ENCODE measurements at places on chromosomes 11 and 22.

- no peak for DNase-seq
Observed at GRCh38 chr11:71102251-71102995, 150.0 kb downstream of the SHANK2 start.

DNA sequence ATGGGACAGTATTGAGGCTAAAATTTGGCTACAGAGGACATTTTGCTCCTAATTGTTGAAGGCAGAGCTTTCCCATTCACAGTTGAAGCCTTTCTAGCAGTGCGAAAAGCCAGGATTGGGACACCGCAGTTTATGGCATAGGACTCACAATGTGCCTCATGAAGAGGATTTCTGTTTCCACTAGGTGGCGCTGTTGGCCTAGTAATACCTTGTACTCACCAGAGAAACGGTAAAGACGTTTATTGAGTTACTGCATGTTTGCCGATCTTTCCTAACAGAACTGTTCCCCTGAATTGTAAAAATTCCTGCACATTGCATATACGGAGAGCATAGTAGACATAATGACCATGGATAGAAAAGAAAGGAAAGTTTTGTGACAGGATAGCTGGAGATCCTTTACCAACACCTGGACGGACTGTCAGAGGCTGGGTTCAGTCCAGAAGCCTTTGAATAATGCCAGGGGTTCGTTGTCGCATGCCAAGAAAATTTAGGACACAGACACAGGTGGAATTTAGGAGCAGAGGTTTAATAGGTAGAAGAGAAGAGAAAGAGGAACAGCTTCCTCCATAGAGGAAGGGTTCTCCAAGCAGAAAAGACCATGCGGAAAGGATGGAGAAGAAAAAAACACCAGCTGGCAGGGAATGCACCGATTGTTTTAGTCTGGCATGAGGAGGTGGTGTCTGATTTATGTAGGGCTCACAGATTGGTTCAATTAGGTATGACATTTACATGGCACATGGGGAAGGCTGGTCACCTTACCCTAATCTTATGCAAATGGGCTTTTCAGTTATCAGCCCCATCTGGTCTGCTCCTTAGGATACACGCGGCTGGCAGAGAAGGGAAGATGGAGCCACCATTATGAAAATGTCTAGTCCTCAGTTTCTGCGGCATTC lies 10.8 kb upstream of the OR51D1 start:
- no peak for DNase-seq

DNA sequence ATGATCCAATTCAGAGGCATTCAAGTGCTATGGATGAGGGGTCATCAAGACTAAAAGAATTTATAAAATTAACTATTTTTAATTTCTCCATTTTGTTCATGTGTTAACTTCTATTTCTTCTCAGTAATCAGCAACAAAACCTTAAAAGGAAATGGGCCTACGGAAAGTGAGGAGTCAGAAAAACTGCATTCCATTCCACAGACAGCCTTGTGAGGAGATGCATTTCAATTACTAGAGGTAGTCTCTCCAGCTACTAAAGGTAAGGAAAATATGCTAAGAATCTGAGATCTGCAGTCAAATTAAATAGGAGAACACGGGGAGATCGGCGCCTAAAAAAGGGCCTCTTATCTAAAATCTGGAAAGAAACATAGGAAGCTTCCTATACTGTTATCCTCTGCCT lies 661.7 kb downstream of the DLG2 start:
- DNase-seq: no peak

DNA sequence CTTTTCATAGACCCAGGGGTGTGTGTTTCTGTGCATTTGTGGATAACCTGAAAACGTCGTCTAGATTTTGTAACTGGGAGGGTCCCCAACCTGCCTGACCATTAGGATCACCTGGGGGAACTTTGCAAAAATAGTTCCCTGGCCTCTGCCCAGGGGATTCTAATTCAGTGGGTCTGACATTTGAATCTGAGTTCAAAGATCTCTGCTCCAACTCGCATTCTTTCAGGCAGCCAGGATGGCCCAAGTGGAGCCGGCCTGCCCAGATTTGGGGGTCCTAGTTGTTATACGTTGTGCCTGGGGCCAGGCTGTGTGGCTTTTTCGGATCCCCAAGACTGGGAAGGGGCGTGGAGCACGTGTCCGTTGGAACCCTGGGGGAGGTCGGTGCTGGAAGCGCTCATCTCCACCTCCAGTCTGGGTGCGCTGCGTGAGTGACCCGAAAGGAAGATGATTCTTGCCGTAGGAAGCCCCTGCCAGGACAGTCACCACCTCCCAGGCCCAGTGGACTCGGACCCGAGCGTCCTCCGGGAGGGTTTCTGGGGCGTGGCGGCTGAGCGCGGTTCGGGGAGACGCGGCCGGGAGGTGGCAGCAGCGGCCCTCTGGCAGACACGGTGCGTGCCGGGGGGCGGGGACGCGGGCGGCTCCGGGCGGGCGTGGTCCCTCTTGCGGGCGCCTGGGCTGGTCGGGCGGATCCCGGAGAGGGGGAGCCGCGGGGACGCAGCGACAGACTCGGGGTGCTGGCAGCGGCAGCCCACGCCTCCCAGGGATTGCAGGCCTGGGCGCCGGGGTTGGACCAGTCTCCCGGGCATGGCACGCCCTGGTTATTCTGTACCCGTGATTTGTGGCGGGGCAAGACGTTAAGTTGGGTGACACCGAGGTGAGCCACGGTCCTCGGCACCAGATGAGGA lies 29.2 kb upstream of the PLET1 start:
- DNase-seq: peak; percentile 51

- DNase-seq: no peak
Observed at GRCh38 chr11:92111287-92111686, 113.3 kb upstream of the FAT3 start.

GRCh38 chr11:47842749-47843148 lies 5.4 kb downstream of the NUP160 start:
- DNase-seq: no peak
